ENCODE measurements at places on chromosomes 4 and X. TPM values are rescaled to one million over a fixed set of nuclear protein-coding genes. Genes with fewer than 3 reads are reported as not detected.
A peak's percentile ranks its signal among the peaks of the same experiment; 100 is the strongest.

SULT1E1 gene
- total RNA-seq: 18.6 TPM

RAB40AL gene
- total RNA-seq: not detected

ZIC3 gene
- total RNA-seq: not detected

BDH2 gene
- total RNA-seq: 48.2 TPM

ANXA10 gene
- not detected for total RNA-seq

SYN1 gene
- total RNA-seq: 0.34 TPM

ARSJ gene
- 1.6 TPM for total RNA-seq

DRD5 gene
- not detected for total RNA-seq

GATA1 gene
- not detected for total RNA-seq

- H3K4me3 ChIP-seq: no peak overlapping the region
- no peak overlapping the region for H3K27ac ChIP-seq
- H3K36me3 ChIP-seq: no peaks in the 10 kb centered on the region
- H3K4me1 ChIP-seq: no peaks in the 10 kb centered on the region
Measured at GRCh38 chrX:41881166-41881565, 42.2 kb downstream of the CASK start.

DNA sequence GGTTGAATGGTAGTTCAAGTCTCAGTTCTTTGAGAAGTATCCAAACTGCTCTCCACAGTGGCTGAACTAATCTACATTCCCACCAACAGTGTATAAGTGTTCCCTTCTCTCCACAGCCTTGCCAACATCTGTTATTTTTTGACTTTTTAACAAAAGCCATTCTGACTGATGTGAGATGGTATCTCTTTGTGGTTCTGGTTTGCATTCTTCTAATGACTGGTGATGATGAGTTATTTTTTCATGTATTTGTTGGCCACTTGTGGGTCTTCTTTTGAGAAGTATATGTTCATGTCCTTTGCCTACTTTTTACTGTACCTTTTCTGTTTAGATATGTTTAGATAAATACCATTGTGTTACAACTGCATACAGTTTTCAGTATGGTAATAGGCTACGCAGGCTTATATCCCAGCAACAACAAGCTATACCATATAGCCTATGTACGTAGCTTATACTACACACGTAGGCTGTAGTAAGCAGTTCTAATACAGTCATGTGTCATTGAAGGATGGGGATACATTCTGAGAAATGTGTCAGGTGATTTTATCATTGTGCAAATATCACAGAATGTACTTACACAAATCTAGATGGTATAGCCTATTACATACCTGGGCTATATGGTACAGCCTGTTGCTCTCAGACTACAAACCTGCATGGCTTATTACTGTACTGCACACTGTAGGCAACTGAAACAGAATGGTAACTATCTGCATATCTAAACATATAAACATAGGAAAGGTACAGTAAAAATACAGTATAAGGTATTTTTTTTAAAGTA lies 28.1 kb downstream of the KLHL8 start:
- no peak for DNase-seq
- no peaks in the 10 kb centered on the region for H3K27me3 ChIP-seq
- no peaks in the 10 kb centered on the region for H3K36me3 ChIP-seq
- no peak overlapping the region for H3K27ac ChIP-seq
- H3K4me1 ChIP-seq: no peaks in the 10 kb centered on the region

DNA sequence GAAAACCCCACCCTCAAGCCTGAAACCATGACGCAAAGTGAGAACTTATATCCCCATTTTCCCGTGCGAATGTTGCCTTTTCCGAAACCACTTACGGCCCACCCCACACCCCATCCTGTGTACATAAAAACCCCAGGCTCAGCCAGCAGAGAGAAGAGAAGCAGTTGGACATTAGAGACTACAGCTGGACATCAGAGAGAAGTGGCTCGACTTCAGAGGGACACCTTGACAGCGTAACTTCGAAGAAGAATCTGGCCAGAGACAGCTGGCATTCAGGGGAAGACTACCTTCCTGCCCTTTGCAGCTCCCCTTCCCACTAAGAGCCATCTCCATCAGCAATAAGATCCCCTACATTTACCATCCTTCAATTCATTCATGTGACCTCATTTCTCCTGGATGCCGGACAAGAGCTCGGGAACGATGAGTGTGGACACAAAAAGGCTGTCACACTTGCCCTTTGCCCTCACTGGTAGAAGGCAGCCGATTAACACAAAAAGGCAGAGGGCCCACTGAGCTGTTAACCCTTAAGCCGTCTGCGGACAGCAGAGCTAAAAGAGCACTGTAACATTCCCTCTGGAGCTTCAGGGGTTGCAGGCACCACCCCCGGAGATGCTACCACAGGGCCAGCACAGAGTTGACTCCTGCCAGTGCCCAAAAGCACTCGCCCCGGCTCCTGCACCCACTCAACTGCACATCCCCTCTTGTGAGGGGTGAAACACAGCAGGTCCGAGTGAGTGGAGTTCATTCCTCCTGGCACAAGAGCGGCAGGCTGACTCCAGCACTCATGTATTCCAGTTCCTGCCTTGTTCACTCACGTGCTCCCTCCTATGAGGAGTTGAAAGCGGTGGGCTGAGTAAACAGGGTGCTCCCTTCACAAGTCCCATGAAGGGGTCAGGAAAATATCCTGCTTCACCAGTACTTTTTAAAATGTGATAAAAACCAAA lies 7.5 kb downstream of the CHM start:
- H3K4me3 ChIP-seq: no peak overlapping the region
- no peak for DNase-seq
- no peaks in the 10 kb centered on the region for H3K36me3 ChIP-seq

GRCh38 chr4:137923494-137923893 lies 318.7 kb downstream of the SLC7A11 start:
- H3K27ac ChIP-seq: no peak overlapping the region
- DNase-seq: no peak
- H3K27me3 ChIP-seq: no peaks in the 10 kb centered on the region
- H3K4me1 ChIP-seq: no peaks in the 10 kb centered on the region

GRCh38 chrX:20693078-20693477 lies 426.4 kb upstream of the RPS6KA3 start:
- no peak for DNase-seq
- no peak overlapping the region for H3K4me3 ChIP-seq

DNA sequence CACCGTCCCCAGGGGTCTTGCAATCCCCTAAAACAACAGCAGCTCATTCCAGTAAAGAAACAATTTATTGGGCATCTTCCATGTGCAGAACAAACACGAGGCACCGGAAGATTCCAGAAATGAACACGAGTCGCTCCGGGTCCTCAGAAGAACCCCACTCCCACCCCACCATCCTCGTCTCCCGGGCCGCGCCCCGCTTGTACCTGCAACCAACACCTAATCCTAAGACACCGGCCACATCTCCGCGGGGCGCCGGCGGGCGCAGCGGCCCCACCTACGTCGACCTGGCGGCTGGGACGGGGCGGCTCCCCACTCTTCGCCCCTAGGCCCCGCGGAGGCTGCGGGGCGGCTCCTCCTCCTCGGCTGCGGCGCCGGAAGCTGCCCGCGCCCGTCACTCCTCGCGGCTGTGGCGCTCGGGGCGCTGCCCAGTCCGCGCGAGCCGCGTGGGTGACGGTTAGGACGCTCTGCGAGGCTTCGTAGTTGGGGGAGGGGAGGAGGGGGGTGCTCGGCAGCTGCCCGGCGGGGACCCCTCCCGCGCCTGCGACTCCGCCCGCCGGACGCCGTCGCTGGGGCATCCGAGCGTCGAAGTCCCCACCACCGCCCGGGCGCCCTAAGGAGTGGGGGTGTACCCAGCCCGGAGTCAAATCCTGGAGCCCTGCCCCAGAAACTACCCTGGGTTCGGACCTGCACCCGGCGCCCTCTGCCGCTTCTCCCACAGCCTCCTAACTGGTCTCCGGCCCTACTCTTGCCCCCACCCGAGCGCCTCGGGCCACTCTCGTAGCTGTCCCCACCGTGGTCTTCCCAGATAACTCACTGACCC lies at the start of gene CCDC158:
TSS of gene CCDC158 (minus strand) at position 380 of the 820 bp plus-strand sequence. CDS start 17,934 bp downstream, outside the sequence.
- peaks cover 14% of the 10 kb centered on the region for H3K4me1 ChIP-seq
- peak within 1 kb of the TSS; percentile 61 for H3K4me3 ChIP-seq
- no peak for DNase-seq
- H3K36me3 ChIP-seq: no peaks in the 10 kb centered on the region
- no peaks in the 10 kb centered on the region for H3K27me3 ChIP-seq
- H3K27ac ChIP-seq: no peak within 1 kb of the TSS

- no peaks in the 10 kb centered on the region for H3K4me1 ChIP-seq
- no peak for DNase-seq
- H3K27ac ChIP-seq: no peak overlapping the region
Measured at GRCh38 chrX:69959712-69960111, 90.0 kb downstream of the AWAT2 start.

DNA sequence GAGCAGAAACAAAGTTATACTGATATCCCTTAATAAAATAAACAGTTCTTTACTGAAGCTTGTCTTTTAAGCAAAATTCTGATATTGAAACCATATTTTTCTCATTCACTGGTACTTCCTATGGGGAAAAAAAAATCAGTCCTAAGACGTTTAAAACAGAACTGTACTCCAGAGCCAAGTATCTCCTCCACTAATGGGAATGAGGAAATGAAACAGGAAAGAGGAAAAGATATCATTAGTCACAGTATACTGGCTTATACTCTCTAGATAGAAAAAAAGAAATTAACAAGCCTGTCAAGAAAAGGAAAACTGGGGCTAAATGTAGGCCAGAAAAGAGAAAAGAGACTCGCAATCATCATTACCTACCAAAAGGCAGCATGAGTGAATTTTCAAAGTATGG lies 252.7 kb downstream of the CENPC start:
- H3K4me3 ChIP-seq: no peak overlapping the region
- peaks cover 6% of the 10 kb centered on the region for H3K4me1 ChIP-seq
- H3K36me3 ChIP-seq: no peaks in the 10 kb centered on the region
- no peak for DNase-seq
- no peak overlapping the region for H3K27ac ChIP-seq

DNA sequence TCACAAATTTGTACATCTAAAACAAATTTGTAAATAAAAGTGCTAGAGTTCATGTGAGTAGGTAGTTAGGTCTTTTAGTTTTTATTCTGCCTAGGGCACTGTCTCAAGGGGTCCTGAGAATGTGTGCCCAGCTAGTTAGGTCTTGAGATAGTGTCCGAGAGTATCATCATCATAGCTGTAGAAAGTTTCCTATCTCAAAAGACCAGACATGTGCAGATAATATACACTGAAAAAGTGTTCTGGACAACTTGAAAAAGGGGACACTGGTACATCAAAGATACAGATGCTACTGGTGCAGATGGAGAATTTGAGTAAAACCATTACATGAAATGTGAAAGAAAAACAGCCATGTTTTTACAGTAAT lies 1.8 kb upstream of the ZCCHC4 start:
- DNase-seq: no peak
- H3K4me1 ChIP-seq: peaks cover 8% of the 10 kb centered on the region
- H3K36me3 ChIP-seq: peaks cover 2% of the 10 kb centered on the region
- H3K4me3 ChIP-seq: no peak overlapping the region
- no peak overlapping the region for H3K27ac ChIP-seq

GRCh38 chr4:76375703-76376102 lies 45.2 kb downstream of the CCDC158 start:
- no peak overlapping the region for H3K4me3 ChIP-seq
- peaks cover 18% of the 10 kb centered on the region for H3K4me1 ChIP-seq
- H3K27ac ChIP-seq: no peak overlapping the region
- H3K36me3 ChIP-seq: no peaks in the 10 kb centered on the region

DNA sequence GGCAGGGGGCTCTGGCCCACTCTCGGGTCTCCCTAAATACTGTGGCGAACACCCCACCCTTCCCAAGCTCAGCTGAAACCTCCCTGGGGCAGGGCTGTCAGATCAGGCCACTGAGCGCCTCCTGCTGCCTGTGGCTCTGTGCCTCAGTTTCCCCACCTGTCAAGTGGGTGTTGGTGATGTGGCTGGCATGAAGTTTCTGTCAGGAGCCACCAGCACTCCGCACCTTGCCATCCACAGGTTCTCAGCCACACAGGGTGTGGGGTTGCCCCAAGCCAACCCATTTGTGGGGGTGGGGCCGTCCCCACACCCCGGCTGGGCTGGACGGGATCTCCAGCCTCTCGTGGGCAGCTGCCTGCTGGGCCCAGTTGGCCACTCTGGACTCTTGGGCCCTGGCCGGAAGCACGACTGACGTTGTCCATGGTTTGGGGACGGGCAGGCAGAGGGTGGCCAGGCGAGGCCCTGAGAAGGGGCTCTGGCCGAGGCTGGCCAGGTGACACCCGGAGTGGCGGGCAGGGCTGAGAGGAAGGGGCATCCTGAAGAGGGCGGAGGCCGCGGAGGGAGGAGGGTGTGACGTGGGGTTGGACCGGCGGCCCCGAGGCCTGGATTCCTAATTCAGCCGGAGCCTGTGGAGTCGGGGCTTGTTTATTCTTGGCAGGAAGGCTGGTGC lies 5.5 kb upstream of the FGFR3 start:
- H3K27me3 ChIP-seq: peaks cover 5% of the 10 kb centered on the region
- H3K4me3 ChIP-seq: no peak overlapping the region
- peak overlapping the region; percentile 42 for H3K27ac ChIP-seq
- no peaks in the 10 kb centered on the region for H3K36me3 ChIP-seq
- H3K4me1 ChIP-seq: peaks cover 81% of the 10 kb centered on the region
- DNase-seq: no peak

- H3K27ac ChIP-seq: no peak overlapping the region
- H3K4me1 ChIP-seq: no peaks in the 10 kb centered on the region
- no peaks in the 10 kb centered on the region for H3K27me3 ChIP-seq
- no peak overlapping the region for H3K4me3 ChIP-seq
Measured at GRCh38 chrX:115284877-115285276, 4.6 kb upstream of the LUZP4 start.

DNA sequence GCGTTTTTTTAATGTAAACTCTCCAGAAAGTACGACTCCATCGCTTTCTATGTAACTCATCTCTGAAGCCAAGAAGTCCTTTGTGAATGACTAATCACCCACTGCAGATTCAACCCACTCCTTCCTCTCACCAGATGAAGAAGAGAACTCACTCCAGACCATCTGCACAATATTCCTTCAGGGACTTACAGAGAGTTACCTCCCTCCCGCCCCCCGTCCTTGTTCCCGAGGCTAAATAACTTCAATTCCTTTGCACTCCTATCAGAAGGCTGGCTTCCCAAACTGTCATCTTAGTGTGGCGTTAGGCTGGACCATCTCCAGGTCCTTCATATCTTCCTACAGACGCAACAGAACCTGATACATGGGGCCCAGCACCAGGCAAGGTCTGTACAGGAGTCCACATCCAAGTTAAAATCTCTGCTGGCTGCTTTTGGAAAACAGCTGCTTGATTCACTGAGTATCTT lies 82.4 kb downstream of the AFAP1 start:
- H3K27me3 ChIP-seq: no peaks in the 10 kb centered on the region
- H3K4me1 ChIP-seq: peaks cover 13% of the 10 kb centered on the region
- no peak overlapping the region for H3K4me3 ChIP-seq

- no peak for DNase-seq
- no peaks in the 10 kb centered on the region for H3K4me1 ChIP-seq
- H3K27me3 ChIP-seq: no peaks in the 10 kb centered on the region
- H3K36me3 ChIP-seq: no peaks in the 10 kb centered on the region
- H3K4me3 ChIP-seq: no peak overlapping the region
Measured at GRCh38 chr4:113921089-113921794, 58.2 kb downstream of the ARSJ start.

- H3K4me3 ChIP-seq: peak overlapping the region; percentile 90
- H3K36me3 ChIP-seq: no peaks in the 10 kb centered on the region
- no peaks in the 10 kb centered on the region for H3K27me3 ChIP-seq
- no peak for DNase-seq
- peak overlapping the region; percentile 94 for H3K27ac ChIP-seq
Measured at GRCh38 chr4:83012200-83012686, 1.6 kb upstream of the LIN54 start.

GRCh38 chr4:129095811-129096454 lies at the start of gene C4orf33:
Gene C4orf33, plus strand, starts transcription at chr4:129096152. Its CDS starts 6,459 bp downstream, at chr4:129102611.
- H3K27ac ChIP-seq: peak within 1 kb of the TSS; percentile 90
- peaks cover 45% of the 10 kb centered on the region for H3K4me1 ChIP-seq
- DNase-seq: peak; percentile 76
- H3K36me3 ChIP-seq: no peaks in the 10 kb centered on the region
- H3K27me3 ChIP-seq: no peaks in the 10 kb centered on the region

GRCh38 chr4:22500831-22501714 lies 14.8 kb downstream of the ADGRA3 start:
- H3K4me3 ChIP-seq: no peak overlapping the region
- H3K27ac ChIP-seq: peak overlapping the region; percentile 44
- no peak for DNase-seq
- no peaks in the 10 kb centered on the region for H3K36me3 ChIP-seq
- no peaks in the 10 kb centered on the region for H3K27me3 ChIP-seq
- peaks cover 15% of the 10 kb centered on the region for H3K4me1 ChIP-seq

Measured in suprapubic skin (tissue), 4 donors.